ENCODE measurements at places on chromosomes 5 and 9.
A peak's percentile ranks its signal among the peaks of the same experiment; 100 is the strongest.

GRCh38 chr9:98225015-98225442 is 30.4 kb downstream of the TBC1D2 start:
- no peak for DNase-seq

DNA sequence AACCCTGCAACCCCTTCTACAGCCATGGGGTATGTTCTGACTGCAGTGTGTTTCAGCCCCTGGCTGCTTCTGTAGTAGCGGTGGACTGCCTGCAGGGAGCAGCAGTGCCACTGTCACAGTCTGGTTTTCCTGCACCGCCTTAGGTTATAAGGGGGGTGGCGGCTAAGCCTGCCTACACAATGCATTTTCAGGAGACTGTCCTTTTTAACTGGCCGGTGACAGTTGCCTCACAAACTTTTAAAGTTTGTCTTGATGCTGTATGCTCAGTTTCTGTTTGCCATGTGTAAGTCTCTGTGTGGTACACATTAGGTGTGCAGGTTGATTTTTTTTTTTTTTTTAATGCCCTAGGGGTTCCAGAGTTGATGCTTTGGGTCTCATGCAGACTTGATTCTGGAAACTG is 53.0 kb downstream of the NUP214 start:
- DNase-seq = peak; percentile 85

- no peak for DNase-seq
Observed at GRCh38 chr9:78525986-78526560, 229.1 kb downstream of the PSAT1 start.

DNA sequence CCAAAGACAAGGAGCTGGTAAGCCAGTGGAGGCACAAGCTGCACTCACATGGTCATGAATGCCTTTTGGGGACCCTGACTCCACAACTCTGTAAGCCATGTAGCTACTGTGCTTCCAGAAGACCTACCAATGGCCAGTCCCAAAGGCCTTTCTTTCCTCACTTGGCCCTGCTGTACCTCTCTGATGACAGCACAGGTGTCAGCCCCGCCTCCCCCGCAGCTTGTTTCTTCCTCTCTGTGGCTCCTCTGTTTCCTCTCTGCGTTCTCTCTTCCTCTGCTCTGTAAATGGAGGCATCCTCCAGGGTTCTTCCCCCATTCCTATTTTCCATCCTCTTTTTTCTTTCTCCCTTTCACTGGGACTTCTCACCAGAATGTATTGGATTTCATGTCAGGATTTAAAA is 26.7 kb downstream of the SH3TC2 start:
- DNase-seq = no peak

GRCh38 chr9:445033-445432 is 230.4 kb downstream of the DOCK8 start:
- DNase-seq = no peak

GRCh38 chr5:142108432-142109330 is at the start of gene NDFIP1:
NDFIP1 (plus strand) TSS chr5:142108779; CDS start chr5:142108975, 196 bp downstream.
- peak; percentile 96 for DNase-seq

DNA sequence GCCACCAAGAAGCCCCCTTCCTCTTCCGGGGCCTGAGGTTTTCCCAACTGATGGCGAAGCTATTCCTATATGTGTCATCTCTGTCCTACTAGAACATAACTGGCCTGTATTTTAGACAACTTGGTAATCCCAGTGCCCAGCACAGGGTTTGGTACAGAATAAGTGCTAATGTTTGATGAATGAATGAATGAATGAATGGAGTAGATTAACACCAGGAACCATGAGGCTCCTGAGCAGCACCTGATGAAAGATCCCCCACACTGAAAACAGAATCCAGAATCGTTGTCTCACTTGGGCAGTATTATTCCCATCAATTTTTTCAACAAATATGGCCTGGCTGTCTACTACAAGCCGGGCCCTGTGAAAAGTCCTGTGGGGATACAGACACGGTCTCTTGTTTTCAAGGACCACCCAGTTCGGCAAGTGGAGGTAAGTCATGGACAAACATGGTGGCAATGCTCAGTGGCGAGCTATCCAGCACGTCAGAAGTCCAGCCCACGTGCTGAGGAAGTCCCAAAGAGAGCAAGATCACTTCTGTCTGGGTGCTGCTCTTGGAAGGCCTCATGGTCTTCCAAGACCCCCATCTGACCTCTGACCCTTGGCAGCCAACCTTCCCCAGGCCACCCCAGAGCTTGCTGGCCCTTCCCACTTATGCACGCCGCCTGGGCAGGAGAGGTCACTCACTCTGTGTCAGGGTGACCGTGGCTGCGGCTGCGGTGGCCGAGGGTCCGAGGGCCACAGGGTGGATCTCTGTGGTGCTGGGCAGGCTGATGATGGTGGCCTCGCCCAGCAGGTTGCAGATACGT is 1.0 kb downstream of the NAIF1 start:
- DNase-seq = no peak

DNA sequence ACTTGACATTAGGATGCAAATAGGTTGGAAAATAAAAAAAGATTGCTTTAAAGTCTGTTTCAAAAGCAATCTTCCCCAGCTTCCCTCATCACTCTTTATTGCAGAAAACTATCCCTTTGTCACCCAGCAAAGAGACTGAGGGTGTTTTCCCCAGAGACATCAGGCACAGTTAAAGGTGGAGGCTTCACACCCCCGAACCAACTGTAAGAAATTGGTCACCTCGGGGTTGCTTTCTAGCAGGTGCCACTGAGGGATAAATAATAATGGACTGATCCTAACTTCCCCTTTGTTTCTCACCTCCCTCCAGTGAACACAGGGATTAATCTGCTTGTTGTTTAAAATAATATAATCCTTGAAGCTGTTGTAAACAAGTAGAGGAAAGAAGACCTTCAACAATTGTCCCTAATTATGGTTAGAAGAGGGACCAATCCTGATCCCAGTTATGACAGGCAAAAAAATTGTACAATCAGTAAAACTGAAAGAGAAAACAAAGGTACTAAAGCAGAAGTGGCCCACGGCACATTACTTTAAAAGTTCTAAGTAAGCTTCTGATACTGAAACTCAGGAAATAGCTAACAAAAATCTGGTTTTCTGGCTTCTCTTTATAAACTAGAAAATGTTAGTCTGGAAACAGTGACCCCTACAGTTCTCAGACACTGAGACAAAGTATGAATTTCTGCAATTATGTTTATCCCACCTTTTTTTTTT is 6.6 kb upstream of the PCSK1 start:
- DNase-seq = no peak

DNA sequence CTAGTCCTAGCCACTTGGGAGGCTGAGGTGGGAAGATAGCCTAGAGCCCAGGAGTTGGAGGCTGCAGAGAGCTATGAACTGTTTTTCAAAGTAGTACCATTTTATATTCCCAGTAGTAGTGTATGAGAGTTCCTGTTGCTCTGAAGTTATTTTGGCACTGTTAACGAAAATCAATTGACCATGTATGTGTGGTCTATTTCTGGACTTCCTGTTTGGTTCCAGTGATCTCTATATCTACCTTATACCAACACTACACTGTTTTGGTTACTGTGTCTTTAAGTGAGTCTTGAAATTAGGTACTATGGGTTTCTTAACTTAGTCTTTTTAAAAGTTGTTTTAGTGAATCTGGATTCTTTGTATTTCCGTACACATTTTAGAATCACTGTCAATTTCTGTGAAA is 13.6 kb downstream of the SLF1 start:
- DNase-seq = no peak

DNA sequence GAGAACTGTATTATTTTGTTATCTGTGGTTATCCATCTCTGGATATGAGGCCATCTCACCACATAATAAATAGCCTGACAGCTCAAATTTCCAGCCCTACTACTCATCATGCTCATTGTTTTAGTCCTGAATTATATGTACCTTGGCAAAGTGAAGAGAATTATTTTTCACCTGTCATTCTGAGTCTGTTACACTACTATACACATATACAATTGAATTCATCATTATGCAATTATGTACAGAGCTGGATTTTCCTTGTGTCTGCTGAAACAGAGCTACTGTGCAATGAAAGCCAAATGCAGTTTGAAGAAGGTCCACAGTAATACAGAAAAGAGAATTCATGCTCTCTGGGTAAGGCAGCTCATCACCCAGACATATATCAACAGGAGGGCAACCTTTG is 28.5 kb downstream of the ESM1 start:
- no peak for DNase-seq

DNA sequence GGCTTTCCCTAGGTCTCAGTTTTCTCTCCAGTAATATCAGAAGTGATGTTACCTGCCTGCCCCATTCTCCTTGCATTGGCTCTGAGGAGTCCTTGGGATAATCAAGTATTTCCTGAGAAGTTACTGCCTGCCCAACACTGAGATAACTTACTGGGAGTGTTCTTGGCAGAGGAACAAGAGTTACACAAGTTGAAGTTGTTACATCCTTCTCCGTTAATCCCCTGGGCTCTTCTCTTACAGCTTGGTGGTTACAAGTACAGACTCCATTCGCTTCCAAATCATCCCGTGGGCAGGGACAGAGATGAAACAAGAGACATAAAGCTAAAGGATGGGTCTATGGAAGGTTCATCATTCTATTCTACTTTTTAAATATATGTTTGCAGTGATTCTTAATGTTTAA is 74.1 kb upstream of the SAP30L start:
- no peak for DNase-seq

DNA sequence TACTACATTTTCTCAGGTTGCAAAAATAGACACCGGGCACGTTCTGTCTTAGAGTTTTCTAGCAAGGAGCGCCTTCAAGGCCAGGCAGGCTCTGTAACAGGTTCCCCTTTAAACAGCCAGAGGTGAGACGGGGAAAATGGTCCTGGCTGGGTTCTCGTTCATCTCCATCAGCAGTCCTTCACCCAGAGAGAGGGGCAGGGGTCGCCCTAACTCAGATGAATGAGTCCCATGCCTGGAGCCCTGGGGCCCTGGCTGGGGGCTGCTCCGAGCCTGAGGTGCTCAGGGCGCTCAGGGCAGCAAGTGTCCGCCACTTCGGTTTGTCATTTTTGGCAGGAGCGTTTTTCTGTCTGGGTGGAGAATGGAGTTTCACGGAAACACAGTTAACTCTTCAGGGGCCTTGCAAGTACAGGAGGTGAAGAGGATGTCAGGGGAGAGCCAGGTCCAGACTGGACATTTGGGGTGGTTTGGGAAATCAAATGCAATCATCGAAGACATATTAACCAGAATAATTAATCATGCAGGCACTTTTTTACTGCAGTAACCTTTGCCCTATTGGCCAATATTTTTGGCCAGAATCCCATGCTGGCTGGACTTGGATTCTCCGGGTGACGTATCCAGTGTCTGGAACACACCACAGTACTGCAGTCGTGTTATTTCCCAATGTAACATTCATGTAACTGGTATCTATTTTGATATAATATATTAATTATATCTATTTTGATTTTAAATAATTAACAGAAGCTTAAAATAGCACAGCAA is 2.9 kb downstream of the NTNG2 start:
- DNase-seq = no peak

DNA sequence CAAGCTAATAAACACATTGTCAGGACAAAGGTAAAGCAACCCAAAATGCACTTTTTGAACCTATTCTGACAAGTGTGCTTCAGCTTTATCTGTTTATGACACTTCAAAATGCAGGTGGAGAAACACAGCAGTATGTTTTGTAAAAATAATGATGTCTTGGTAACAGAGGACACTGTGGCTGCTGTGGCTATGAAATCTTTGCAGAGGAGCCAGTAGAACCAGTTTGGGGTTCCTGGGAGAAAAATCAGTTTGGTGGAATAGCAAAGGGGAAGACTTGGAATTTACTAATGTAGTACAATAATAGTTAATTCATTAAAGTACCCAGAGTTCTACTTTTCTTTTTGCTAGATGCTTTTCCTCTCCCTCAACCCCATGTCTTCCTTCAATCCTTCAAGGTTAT is 40.6 kb downstream of the SIL1 start:
- no peak for DNase-seq
